Left renal cortex interstitium (tissue), 4 donors: ENCODE measurements at places on chromosomes 7 and 10. TPM values are rescaled to one million over a fixed set of nuclear protein-coding genes. Genes with fewer than 3 reads are reported as not detected.

The AGAP5 gene
- polyA plus RNA-seq: 27.8 TPM

The ABCC2 gene
- polyA plus RNA-seq: 13.0 TPM

The PFKFB3 gene
- 32.7 TPM for polyA plus RNA-seq

The TAS2R4 gene
- 0.87 TPM for polyA plus RNA-seq

The GIMAP4 gene
- polyA plus RNA-seq: 22.6 TPM

The POP7 gene
- polyA plus RNA-seq: 22.9 TPM
